ENCODE measurements at places on chromosomes 4 and X.

GRCh38 chr4:79247695-79248394 lies 78.0 kb downstream of the NAA11 start:
- DNase-seq: no peak

GRCh38 chr4:70586841-70587240 lies 5.2 kb upstream of the AMBN start:
- no peak for DNase-seq

DNA sequence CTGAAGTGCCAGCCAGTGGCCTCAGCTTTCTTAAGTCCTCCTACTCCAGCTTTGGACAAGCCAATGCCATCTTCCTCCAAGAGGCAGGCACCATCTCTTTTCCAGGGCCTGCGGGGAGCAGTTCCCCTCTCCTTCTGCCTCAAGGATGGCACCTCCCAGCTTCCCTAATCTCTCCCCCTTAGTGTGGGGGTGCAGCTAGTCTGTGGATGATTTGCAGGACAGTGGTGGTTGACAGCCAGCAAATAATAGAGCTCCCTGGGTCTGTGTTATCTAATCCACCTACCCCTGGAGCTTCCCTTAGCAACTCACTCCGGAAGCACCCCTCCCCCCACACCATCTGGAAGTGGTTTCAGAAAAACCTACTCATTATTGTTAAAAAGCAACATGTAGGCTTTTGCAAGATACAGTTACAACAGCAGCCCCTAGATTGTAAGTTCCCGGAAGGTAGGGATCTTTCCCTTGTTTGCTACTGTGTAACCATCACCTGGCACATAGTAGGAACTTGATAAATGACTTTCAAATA lies 247.1 kb downstream of the BCOR start:
- DNase-seq: peak; percentile 33

DNA sequence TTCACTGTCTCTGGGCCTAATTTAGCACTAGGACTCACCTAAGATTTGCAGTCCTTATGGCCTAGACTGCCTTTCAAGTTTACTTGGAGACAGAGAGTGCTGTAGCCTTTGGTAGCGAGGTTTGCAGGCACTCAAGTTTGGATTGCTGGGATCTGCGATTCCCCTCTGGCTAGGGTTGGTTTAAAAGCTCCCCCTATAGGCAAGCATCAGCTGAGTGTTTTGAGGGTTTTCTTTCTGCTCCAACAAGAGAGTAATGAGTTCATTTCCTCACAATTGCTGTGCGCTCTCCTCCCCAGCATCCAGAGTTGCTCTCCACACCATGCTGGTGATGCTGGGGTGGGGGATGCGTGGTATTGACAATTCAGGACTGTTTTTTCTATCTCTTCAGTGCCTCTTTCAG lies 206.9 kb downstream of the GLUD2 start:
- no peak for DNase-seq

DNA sequence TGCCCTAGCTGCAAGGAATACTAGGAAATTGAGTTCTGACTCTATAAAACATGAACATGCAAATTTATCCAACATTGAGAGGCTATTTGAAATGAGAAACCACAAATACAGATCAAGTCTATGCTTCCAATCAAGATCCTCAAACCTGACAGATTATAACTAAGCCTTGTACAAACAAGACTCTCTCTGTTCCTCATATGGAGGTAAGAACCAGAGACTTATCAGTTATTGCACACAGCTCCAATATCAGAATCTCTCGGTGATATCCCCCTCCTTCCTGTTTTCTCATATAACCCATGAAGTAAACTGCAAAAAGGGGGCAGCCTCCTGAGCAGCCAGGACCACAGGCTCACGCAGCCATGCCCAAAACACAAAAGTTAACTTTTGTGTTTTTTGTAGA lies 36.5 kb downstream of the FBXW7 start:
- no peak for DNase-seq

DNA sequence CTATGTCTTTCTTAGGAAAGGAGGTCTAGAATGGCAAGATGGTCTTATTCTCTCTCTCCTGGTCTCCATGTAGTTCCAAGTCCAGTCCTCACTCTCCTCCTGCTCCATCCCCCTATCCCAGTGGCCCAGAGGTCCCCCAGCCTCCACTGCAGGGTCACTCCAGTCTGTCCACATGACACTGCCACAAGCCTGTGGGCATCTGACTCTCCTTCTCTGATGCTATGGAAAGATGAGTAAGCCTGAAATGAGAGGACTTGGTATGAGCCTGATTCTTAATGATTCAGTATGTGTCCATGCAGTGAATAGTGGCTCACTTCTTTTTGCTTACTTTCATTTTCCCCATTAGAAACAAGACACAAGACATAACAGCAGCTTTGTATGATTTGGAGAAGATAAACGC lies 516.8 kb upstream of the ADGRL3 start:
- DNase-seq: no peak

GRCh38 chr4:102430461-102430910 lies 70.7 kb upstream of the NFKB1 start:
- DNase-seq: no peak
